ENCODE measurements at places on chromosomes 11 and 22.

DNA sequence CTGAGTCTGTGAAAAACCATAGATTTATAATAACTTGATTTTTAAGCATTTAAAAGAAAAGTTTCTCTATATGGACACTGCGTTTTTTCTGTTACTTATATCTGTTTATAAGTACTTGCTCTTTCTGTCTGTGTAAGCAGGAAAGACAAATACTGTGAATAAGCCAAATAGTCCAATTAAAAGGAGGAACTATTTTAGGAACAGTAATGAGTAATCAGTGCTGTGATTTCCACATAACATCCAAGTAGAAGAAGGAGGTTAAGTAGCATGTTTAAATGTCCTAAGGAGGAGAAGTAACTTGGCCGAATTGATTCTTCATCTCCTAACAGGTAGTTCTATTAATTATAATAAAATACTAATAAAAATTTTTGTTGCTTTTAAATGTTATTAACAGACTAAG, 40.8 kb downstream of the ZNF214 start:
- no peak for DNase-seq

GRCh38 chr11:129544691-129545090, 169.0 kb downstream of the BARX2 start:
- DNase-seq = no peak

- DNase-seq = no peak
Measured at GRCh38 chr11:1391165-1392075, 1.7 kb downstream of the BRSK2 start.

DNA sequence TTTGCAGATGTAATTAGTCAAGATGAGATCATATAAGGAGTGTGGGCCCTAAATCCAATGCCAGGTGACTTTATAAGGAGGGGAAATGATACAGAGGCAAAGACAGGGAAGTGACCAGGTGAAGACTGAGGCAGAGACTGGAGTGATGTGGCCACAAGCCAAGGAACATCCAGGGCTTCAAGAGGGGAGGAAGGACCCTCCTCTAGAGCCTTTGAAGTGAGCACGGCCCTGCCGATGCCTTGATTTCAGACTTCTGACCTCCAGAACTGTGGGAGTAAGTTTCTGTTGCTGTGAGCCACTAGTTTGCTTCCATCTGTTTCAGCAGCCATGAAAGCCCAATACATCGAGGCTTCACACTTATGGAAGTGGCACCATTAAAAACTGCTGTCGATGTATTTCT, 78.7 kb downstream of the SHANK2 start:
- DNase-seq = no peak

DNA sequence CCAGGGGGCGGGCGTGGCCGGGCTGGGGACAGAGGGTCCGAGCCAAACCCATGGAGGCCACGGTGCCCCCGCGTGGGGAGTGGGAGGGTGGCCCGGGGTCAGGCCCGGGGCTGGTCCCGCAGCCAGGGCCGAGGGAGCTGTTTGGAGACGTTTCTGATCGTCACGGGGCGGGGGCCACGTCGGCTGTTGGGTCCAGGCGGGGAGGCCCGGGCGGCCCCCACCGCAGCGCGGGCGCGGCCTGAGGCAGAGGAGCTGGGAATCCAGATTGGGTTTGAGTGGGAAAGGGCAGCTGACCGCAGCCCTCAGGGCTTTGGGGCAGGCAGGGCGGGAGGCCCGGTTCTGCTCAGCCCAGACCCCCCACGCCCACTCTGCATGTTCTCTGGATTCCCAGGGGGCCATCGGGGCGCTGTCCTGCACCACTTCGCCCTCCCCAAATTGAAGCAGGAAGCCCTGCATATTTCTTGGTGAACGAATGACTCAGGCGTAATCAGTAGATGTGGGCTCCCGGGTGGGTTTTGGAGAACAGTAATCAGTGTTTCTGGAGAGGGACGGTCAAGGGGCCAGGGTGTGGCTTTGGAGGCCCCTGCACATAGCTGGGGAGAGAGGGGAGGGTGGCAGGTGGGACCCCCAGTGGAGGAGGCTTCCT, 583 bp downstream of the MRPL23 start:
- DNase-seq = no peak

DNA sequence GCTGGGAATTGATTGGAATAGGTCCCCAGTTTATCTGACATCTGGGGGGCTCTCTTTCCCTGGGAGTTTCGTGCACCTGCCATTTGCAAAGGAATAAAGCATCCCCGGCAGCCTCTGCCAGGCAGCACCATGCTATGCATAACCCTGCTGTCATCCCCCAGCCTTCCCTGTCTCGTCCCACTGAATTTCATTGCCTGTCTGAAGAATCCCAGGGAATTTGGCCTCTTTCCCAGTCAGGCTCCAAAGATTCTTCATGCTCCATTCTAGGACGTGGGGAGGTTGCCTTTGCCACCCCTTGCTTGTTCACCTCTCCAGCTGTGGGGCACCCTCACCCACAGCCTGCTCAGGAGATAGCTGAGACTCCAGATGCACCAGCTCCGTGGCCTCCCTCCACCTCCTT, 195.1 kb upstream of the TBCEL start:
- DNase-seq = no peak

DNA sequence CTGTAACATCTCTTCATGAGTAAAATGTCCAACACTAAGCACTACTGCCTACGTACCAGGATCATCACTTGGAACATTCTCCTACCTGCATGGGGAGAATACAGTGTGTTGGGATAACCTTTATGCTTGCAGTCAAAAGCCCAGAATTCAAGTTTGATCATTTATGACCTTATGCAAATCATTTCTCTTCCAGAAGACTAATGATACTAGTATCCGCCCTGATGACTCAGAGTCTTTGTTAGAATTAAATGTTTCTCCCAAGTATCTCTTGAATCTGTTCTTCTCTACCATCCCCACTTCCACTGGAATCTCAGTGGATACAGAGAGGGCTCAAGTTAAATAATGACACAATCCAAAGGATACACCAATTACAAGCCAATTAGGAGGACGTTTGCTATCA, 12.4 kb downstream of the MAJIN start:
- DNase-seq = no peak

DNA sequence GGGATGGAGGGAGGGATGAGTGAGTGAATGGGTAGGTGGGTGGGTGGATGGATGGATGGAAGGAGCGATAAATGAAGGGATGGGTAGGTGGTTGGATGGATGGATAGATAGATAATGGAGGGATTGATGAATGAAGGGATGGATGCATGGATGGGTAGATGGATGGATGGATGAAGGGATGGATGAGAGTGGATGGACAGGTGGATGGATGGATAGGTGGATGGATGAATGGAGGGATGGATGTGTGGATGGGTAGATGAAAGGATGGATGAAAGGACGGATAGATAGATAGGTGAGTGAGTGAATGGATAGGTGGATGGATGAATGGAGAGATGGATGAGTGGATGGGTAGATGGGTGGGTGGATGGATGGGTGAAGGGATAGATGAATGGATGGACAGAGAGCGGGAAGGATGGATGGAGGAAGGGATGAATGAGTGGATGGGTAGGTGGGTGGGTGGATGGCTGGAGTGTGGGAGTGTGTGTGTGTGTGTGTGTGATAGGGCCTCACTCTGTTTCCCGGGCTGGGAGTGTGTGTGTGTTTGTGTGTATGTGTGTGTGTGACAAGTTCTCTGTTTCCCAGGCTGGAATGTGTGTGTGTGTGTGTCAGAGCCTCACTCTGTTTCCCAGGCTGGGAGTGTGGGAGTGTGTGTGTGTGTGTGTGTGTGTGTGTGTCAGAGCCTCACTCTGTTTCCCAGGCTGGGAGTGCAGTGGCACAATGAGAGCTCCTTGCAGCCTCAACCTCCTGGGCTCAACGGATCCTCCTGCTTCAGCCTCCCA, 2.1 kb upstream of the PRR33 start:
- DNase-seq = no peak

DNA sequence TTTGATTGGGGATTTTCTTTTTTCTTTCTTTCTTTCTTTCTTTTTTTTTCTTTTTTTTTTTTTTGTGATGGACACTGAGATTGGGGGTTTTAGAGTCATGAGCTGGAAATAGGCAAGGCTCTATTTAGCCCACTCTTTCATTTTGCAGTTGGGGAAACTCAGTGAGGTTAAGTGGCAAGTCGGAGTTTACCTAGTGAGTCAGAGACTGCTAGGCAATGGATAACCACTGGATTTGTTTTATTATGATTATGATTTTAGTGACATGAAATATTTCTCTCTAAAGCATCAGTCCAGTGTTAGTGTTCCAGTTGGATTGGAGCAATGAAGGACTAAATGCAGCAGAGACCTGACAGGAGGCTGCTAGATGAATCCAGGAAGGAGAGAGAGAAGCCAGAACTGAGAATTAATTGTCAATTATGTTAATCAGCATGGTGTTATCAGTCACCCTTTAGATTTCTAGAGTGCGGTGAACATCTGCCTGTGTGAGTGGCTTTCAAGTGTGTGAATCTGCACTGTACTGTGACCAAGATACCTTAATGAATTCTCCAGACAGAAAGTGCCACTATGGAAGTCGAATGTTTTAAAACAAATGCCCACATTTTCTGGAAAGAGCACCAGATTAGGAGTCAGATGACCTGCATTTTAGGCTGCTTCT, 10.9 kb downstream of the BMAL1 start:
- no peak for DNase-seq

DNA sequence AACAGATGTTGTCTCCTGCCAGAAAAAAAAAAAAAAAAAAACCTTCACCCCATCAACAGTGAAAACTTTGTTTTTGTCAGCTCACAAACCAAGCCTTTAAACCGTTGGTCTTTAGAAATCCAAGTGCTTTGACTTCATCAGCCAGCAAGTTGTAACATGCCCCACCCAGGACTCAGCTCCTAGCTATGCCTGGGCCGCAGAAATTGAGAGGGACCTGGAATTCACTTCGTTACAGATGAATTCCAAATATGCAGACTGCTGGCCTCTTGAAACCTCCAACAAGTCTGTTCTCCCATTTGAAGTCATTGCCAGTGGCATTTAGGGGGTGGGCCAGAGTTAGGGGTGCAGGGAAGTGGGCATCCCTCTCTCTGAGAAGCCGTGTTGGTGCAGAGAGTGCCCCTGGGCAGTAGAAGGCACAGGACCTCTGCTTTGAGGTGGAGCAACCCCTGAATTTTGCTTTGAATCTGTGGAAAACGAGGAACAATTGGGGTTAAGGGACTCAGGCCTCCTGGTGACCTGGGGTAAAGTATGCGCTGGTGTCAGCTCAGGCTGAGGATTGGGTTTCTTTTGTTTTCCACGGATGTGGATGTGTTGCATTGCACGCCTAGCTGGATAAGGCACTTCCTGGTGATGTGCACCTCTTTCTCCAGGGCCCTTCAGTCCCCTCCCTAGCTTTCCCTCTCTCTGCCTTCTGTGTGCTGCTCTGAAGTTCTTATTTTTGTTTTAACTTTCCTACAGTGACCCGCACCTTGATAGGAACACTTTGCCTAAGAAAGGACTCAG, 109.5 kb downstream of the DBX1 start:
- DNase-seq = no peak
